LHCN-M2 (cell line): ENCODE measurements at places on chromosomes 1 and 21. TPM values are rescaled to one million over a fixed set of nuclear protein-coding genes. Genes with fewer than 3 reads are reported as not detected.
A peak's percentile ranks its signal among the peaks of the same experiment; 100 is the strongest.

GRCh38 chr1:151435174-151435573 is 24.1 kb downstream of the POGZ start:
- DNase-seq = no peak

GUCA2B gene
- total RNA-seq = not detected in 2 replicates

CLDN14 gene
- not detected in 2 replicates for total RNA-seq

DNA sequence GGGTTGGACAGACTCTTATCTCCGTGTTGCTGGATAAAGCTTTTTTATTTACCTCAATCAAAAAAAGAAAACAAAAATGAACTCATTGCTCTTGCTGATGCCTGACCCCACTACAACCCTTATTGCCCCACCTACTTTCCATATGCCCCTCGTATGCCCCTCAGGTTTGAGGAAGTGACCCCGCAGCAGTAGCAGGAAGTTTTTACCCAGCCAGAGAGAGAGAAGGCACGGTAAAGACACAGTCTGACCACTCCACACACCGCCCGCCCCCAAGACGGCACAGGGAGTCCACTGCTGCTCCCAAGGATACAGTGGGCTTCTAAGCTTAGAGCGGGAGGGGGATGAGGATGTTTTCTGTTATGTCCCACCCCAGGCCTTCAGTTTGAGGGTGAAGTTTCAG is 9.8 kb downstream of the PLEKHO1 start:
- DNase-seq = no peak

GRCh38 chr1:214341932-214342331 is 61.0 kb downstream of the SMYD2 start:
- no peak for DNase-seq

- DNase-seq = no peak
Measured at GRCh38 chr1:182754087-182754486, 35.5 kb upstream of the NPL start.

DNA sequence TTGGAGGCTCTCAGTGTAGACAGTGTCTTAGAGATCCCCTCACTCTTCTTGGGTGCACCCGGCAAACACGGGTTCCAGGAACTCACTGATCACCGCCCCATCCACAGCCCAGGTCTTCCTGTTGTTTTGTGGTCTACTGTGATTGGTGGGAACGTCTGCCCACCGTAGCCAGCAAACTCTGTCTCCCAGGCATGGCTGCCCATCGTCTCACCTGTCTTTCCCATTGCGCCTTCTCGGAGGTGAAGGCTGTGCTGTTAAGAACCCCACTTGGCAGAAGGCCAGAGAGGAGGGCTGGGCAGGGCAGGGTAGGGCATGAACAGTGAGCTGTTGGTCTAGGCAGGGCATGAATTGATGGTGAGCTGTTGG is 14.1 kb upstream of the KCNA2 start:
- DNase-seq = no peak

DNA sequence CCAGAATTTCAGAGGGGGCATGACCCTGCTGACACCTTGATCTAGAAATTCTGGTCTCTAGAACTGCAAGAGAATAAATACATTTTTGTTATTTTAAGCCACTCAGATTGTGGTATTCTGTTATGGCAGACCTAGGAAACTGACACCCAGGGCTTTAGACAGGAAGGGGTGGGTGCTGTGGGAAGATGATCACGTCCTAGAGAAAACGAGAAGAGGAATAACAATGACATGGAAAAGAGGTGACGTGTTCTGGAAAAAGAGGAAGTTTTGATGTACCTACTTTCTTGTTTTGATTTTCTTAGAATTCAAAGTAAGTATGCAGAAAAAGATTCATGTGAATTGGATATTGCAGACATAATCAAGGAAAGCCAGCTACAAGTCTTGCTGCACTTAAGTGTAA is 232.9 kb upstream of the RUNX1 start:
- peak; percentile 55 for DNase-seq

GRCh38 chr21:41217671-41218385 is 49.9 kb downstream of the BACE2 start:
- DNase-seq = no peak

- DNase-seq = no peak
Measured at GRCh38 chr1:55120538-55120937, 81.2 kb downstream of the PCSK9 start.

DNA sequence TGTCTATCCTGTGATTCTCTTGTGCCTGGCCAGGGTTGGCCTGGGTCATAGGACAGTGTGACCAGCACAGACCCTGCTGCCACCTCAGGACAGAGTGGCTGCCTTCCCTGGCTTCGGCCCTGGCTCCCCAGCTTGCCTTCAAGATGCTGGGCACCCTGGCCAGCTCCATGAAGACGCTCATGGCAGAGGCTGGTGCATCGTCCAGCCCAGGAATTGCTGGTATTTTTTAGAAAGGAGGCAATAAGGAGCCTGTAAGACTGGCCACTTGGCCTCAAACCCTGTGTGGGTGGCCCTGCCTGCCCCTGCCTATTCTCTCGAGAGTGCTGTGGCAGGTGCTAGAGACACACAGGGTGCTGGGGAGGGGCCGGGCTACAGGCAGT is 70.4 kb upstream of the ACTRT2 start:
- no peak for DNase-seq

DNA sequence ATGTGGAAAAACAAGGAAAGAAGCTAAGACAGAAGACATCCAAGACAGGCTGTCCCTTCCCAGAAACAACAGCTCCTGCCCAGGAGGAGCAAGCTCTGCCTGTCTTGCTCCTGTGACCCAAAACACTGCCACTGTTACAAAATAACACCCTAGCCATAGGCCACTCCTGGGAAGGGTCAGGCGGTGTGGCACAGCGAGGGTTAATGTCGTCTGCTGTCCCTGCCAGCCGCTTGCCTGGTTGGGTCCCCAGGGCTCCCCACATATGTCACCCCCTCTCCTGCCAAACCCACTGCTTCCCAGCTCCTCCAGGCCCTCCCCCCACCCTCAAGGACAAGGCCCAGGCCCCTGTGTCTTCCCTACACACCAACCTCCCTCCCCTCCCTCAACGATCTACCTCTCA is 3.9 kb upstream of the NHLH1 start:
- no peak for DNase-seq

DNA sequence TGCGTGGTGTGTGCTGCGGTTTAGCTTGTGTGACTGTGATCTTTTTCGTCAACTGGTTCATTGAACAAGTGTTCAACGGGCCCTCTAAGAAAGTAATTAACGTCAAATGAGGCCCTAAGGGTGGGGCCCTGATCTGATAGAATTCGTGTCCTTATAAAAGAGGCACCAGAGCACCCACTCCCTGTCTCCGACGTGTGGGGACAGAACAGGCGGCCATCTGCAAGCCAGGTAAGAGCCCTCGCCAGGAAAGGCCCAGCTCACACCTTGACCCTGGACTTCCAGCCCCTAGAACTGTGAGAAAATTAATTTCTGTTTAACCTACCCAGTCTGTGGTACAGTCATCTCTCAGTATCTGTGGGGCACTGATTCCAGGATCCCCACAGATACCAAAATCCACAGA is 20.4 kb upstream of the SAMD11 start:
- no peak for DNase-seq
